Fibroblast of villous mesenchyme (primary cell): ENCODE measurements at places on chromosomes 2 and 18. TPM values are rescaled to one million over a fixed set of nuclear protein-coding genes. Genes with fewer than 3 reads are reported as not detected.

Gene HAUS1
- total RNA-seq: 37.1 and 51.2 TPM in 2 replicates

Gene SERPINB7
- 6.1 and 13.0 TPM in 2 replicates for total RNA-seq

Gene EGR4
- not detected in 2 replicates for total RNA-seq

Gene EFR3B
- total RNA-seq: under 0.01 TPM in 2 replicates

Gene CTLA4
- total RNA-seq: not detected in 2 replicates

Gene SIX3
- not detected in 2 replicates for total RNA-seq

Gene ZEB2
- 40.6 and 50.1 TPM in 2 replicates for total RNA-seq

Gene TUBA4A
- 6.1 and 27.6 TPM in 2 replicates for total RNA-seq

Gene UGT1A10
- total RNA-seq: not detected in 2 replicates

Gene SP100
- 92.1 and 119 TPM in 2 replicates for total RNA-seq

Gene MC5R
- total RNA-seq: not detected in 2 replicates

Gene TACR1
- under 0.01 TPM in 1 of 2 replicates, not detected in the other for total RNA-seq

Gene PTPN18
- total RNA-seq: 17.7 and 18.4 TPM in 2 replicates

Gene PJVK
- 0.97 and 1.3 TPM in 2 replicates for total RNA-seq

Gene UBR3
- total RNA-seq: 34.1 and 56.1 TPM in 2 replicates

Gene OTOS
- total RNA-seq: not detected in 2 replicates

Gene STEAP3
- 14.5 and 17.7 TPM in 2 replicates for total RNA-seq

Gene COLEC12
- 3.9 and 7.4 TPM in 2 replicates for total RNA-seq

Gene MROH2A
- not detected in 2 replicates for total RNA-seq
